Breast epithelium (tissue), 4 donors: ENCODE measurements at places on chromosomes 6 and 20.

DNA sequence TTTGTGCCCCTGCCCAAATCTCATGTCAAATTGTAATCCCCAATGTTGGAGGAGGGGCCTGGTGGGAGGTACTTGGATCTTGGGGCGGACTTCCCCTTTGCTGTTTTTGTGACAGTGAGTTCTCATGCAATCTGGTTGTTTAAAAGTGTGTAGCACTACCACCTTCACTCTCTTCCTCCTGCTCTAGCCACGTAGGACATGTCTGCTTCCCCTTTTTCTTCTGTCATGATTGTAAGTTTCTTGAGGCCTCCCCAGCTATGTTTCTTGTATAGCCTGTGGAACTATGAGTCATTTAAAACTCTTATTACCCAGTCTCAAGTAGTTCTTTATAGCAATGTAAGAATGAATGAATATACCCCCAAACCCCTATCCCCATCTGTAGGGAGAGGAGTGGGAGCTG, 1013.7 kb upstream of the MAP3K7 start:
- no peak overlapping the region for H3K4me3 ChIP-seq
- peaks cover 4% of the 10 kb centered on the region for H3K36me3 ChIP-seq
- H3K27me3 ChIP-seq = no peaks in the 10 kb centered on the region
- H3K27ac ChIP-seq = no peak overlapping the region

- H3K27ac ChIP-seq = no peak overlapping the region
- no peak overlapping the region for H3K4me3 ChIP-seq
- H3K36me3 ChIP-seq = no peaks in the 10 kb centered on the region
- no peak for DNase-seq
- no peaks in the 10 kb centered on the region for H3K4me1 ChIP-seq
Observed at GRCh38 chr6:22401932-22402331, 105.1 kb upstream of the PRL start.

DNA sequence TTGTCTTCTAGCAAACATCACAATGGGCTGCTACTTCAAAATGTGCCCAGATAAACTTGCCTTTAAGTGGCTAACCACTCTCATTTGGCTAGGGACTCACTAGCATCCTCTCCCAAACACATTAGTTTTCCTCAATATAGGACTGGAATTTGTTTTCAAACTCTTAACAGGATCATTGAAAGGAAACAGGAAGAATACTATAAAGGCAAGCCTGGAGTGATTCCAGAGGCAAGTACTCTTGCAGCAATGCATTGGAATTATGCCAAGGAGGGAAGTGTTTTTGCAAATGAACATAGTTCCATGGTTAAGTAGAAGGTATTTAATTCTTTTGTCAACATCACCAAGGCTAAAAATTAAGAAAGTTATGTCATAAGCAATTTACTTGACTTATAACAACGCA, 12.2 kb downstream of the EPHA7 start:
- DNase-seq = no peak
- no peaks in the 10 kb centered on the region for H3K27me3 ChIP-seq
- no peak overlapping the region for H3K4me3 ChIP-seq

GRCh38 chr6:154986787-154987235, 8.3 kb upstream of the TIAM2 start:
- H3K27ac ChIP-seq = no peak overlapping the region
- H3K36me3 ChIP-seq = no peaks in the 10 kb centered on the region
- no peak overlapping the region for H3K4me3 ChIP-seq
- no peaks in the 10 kb centered on the region for H3K4me1 ChIP-seq
- no peaks in the 10 kb centered on the region for H3K27me3 ChIP-seq

DNA sequence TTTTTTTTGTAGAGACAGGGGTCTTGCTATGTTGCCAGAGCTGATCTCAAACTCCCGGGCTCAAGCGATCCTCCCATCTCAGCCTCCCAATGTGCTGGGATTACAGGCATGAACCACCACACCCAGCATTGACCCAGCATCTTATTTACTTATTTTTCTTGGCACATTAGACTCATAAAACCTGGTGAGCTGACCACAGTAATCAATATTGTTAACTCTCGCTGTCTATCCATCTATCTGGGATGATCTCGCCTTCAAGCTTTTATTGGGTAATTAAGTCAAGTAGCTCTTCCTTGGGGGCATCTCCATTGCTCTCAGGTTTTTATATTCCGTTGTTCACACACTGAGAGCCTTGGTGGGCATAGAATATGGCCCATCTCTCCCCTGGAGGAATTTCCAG, 17.0 kb downstream of the PNPLA1 start:
- H3K27me3 ChIP-seq = no peaks in the 10 kb centered on the region
- no peak overlapping the region for H3K27ac ChIP-seq
- no peak for DNase-seq
- H3K4me1 ChIP-seq = no peaks in the 10 kb centered on the region
- no peaks in the 10 kb centered on the region for H3K36me3 ChIP-seq

DNA sequence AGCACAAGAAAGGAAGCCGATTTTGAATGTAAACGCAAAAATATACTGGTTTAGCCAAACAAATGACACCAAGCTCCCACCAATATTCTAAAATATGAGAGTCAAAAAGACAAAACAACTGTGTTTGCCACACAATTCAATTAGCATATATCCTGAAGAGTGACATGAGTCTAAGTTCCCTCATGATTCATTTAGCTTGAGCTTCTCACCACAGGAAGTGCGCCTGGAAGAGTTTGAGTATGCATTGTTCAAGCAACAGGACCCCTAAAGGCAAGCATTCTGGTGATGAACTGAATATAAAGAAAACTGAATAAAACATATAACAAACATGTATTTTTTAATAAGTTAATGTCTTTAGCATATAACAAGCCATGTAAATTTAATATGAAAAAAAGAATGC, 115.2 kb upstream of the RUNX2 start:
- no peak overlapping the region for H3K4me3 ChIP-seq
- DNase-seq = no peak
- no peaks in the 10 kb centered on the region for H3K27me3 ChIP-seq
- H3K36me3 ChIP-seq = no peaks in the 10 kb centered on the region
